ENCODE measurements at places on chromosomes 13 and 19.
A peak's percentile ranks its signal among the peaks of the same experiment; 100 is the strongest.

DNA sequence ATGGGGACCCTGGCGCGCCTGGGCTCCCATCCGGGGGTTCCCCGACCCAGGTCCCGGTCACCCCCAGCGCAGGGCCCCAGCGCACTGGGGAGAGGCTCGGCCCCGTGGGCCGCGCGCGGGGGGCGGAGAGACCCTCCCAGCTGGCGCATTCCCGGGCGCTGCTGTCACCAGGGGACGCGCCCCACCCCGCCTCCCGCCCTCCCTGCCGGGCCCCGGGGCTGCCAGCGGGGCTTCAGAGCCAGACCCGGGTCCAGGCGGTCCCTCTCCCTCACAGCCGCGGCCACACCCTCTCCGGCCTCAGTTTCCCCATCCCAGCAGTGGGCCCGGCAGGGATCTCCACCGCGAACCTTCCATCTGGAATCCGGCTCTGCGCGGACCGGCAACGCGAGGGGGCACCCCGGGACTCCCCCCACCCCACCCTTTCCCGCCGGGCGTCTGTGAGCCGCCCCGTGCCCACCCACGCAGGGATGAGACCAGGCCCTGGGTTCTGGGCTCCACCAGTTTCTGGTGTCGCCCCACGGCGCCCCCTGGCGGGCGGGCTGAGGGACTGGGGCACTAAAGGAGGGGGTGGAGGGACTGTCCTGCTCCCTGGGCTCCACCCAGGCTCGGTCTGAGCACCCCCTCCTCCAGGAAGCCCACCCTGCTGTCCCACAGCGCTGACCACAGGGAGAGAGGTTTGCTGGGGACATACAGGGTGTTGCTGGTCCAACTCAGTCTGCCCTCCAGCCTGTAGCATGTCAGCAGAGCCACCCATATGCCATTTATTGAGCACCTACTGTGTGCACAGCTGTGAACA lies 878 bp upstream of the ADAMTSL5 start:
- peak; percentile 58 for DNase-seq

GRCh38 chr19:47786566-47786965 lies 8.1 kb downstream of the SELENOW start:
- DNase-seq = no peak

GRCh38 chr19:17246681-17247425 lies 1.1 kb upstream of the NR2F6 start:
- DNase-seq = no peak

DNA sequence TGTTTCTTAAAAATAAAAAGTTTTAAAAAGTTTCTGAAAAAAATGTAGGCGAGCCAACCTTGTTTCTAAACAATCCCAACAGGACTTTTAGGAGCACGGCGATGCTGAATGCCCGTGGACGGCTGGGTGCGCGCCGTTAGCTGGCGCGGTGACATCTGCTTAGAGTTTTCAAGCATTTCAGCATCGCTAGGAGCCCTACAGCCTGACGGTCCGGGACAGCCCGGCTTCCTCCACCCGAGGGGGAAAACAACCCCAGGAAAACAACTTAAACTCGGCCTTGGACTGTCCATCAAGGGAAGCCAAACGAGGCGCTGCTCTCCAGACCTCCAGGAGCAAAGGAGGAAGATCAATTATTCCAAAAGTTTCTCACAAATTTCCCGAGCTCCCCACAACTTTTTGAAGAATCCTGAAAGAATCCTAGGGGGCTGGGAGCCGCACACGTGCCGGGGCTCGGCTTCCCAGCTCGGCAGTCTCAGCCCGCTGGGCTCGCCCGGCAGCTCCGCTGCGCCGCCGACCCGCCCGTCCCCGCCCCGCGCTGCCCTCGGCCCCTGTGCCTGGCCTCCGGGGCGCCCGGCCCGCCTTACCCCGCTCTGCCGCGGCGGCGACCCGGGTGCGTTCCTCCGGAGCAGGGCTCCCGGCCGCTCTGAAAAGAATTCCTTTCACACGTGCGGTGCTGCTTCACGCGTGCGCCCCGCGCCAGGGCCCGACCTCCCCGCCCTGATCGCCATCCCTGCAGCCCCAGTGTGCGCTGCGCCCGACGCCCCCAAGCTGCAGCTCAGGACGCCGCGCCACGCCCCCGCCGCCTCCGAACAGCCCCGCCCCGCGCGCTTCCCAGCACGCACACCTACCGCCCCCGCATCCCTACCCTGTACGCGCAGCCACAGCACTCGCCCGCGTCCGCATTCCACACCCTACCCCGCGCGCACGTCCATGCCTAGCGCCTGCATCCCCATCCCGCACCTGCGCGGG lies at the start of gene GJA3:
GJA3 (minus strand) TSS at position 747 of the 969 bp plus-strand sequence. CDS start 17,764 bp downstream, outside the sequence.
- peak; percentile 56 for DNase-seq

GRCh38 chr13:74597526-74597925 lies 463.3 kb upstream of the KLF12 start:
- no peak for DNase-seq

DNA sequence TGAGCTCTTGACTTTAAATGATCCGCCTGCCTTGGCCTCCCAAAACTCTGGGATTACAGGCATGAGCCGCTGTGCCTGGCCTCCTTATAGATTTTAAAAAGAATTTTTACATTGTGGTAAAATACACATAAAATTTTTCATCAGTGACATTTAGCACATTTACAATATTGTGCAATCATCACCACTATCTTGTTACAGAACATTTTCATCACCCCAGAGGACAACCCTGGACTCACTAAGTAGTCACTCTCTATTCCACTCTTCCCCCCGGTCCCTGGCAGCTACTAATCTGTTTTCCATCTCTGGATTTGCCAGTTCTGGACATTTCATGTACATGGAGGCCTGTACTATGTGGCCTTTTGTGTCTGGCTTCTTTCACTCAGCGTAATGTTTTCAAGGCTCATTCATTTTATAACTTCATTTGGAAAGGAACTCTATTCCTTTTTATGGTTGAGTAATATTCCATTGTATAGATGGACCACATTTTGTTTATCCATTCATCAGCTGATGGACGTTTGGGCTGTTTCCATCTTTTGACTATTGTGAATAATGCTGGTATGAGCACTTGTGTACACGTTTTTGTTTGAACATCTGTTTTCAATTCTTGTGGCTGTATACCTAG lies 19.9 kb downstream of the MEGF8 start:
- DNase-seq = no peak

DNA sequence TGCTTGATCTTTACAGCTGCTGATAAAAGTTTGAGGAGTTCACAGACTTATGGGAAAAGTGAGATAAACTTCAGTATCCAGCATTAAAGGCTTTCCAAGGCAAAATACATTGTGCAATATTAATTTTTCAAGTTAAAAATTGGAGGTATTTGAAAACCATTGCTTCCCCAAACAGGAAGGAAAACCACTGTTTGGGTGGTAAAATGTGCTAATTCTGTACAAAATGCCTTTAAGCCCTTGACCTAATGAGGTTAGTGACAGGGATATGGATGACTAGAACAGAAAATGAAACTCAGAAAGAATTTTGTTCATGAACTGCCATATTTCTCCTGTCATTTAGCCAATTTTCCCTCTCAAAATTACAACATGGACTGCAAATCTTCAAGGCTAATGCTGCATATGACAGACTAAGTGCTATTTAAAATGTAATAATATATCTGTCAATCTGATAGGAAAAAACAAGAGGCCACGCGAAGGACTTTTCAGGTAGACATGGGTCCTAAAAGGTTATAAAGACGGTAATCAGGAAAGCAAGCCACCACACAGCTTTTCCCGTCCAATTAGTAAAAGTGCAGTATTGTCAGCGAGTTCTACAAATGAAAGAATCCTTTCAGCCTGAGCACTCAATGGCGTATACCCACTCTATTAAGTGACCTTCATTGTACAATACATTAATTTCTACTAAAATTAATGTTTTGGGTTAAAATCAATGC lies 212.8 kb downstream of the ENOX1 start:
- DNase-seq = no peak

GRCh38 chr13:101417043-101417406 lies 717 bp upstream of the NALCN start:
- DNase-seq = no peak

- DNase-seq = peak; percentile 66
Measured at GRCh38 chr19:46713781-46714443, 3.0 kb downstream of the PRKD2 start.

- DNase-seq = no peak
Measured at GRCh38 chr13:102234618-102235017, 167.2 kb downstream of the FGF14 start.

GRCh38 chr13:49185264-49185663 lies 34.9 kb upstream of the MLNR start:
- DNase-seq = no peak

DNA sequence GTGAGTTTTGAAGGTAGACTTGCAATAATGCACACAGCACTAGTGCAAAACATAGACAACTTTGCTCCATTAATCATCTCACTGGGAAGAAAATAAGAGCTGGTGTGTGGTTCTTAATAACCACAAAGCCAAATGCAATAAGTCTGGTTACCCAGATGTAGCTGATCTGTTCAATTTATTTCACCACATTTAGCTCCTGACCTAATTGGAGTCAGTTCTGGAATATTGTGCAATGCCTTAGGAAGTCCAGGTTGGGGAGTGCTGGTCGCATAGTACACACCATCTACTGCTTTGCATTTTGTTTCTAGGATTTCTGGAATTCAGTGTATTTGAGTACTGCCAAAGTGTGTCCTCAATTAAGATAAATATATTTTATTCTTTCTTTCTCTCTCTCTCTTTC lies 483.3 kb upstream of the SPRY2 start:
- DNase-seq = no peak

DNA sequence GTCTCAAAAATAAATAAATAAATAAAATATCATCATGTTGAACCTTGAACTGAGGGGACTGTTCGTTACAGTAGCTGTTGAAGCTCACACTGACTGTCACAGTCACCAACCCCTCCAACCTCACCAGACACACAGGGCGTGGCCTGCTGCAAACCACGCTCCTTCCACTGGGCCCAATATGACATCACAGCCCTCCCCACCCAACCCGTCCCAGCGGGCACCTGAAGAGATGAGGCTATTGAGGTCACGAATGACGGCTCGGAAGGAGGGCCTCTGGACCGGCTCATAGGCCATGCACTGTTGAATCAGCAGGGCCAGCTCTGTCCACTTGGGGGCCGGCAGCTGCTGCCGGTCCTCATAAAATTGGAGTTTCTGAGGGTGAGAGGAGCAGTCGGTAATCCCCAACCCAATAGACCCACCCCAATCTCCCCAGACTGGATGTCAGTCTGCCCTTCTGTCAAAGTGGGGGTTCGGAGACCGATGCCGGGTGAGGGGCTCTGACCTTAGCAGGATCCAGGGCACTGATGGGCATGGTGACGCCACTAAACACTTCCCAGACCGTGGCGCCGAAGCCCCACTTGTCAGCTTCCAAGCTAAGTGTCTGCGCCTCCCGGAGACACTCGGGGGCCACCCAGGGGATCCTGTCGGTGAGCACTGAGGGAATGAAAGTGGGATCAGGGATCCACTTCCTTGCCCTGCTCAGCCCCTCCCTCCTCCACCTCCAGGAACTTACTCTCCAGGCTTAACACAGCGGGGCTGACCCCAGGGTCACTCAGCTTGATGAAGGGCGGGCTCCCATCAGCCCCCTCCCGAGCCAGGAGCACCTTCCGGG lies 13.2 kb downstream of the JAK3 start:
- DNase-seq = no peak

GRCh38 chr19:45351401-45351952 lies 10.9 kb downstream of the KLC3 start:
- DNase-seq = no peak

GRCh38 chr19:34298891-34299520 lies 44.7 kb downstream of the GARRE1 start:
- DNase-seq = no peak

DNA sequence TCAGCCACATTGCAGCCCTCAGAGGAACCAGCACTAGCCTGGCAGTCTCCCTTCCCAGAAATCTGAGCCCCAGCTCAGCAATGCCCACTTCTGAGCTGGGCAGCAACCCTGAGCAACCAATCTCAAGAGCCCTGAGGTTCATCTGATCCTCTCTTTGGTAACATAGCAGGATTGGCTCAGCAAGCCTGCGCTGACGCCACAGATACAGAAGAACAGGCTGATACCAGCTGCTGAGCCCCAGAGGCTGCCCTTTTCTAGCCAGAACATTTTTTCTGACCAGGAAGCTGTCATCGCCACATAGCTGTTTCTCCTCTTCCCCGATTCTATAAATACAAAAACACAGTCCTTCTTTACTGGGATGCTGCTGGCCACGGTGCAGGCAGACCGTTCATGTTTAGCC lies 59.8 kb downstream of the TRPM4 start:
- DNase-seq = no peak

DNA sequence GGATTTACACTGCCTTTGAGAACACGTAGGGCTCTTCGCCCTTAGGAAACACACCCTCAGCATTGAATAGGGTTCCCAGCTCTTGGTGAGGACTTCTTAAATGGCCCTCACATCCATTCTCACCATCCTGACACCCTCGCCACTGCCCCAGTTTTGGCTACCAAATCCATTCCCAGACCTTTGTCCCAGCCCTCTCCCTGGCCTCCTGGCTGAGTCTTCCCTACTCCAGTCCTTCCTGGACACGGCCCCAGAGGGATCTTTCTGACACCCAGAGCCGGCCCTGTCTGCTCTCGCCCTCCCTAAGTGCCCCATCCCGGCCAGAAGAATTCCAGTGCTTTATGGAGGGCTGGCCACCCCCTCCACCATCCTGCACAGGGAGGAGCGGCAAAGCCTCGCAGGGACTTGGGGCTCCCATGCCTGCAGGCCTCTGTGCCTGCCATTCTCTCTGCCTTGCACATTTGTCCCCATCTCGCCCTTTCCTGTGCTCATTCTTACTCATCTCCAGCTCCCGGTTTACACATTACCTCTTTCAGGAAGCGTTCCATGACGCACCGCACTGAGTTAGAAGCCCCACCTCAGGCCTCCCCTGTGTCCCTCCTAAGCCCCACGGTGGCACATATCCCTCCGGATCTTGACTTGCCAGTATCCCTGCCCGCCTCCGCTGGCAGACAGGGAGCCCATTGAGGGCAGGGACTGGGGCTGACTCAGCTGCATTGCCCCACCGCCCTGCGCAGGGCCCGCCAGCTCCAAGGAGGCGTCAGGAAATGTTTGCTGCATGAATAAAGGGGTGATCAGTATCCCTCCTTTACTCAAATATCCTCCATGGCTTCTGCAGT lies 11.0 kb upstream of the KLK14 start:
- no peak for DNase-seq

- DNase-seq = no peak
Measured at GRCh38 chr19:7932276-7932929, 6.5 kb upstream of the CTXN1 start.

- no peak for DNase-seq
Measured at GRCh38 chr19:18670312-18670711, 13.2 kb upstream of the CRTC1 start.

- DNase-seq = no peak
Measured at GRCh38 chr13:94921181-94921580, 208.8 kb upstream of the SOX21 start.

GRCh38 chr13:100115693-100116254 lies 26.9 kb downstream of the PCCA start:
- DNase-seq = no peak

GRCh38 chr13:91817250-91817649 lies 418.8 kb downstream of the GPC5 start:
- no peak for DNase-seq

GRCh38 chr13:33280279-33280905 lies 5.2 kb downstream of the STARD13 start:
- no peak for DNase-seq

GRCh38 chr13:51707461-51707860 lies 96.5 kb downstream of the DHRS12 start:
- no peak for DNase-seq

Data from activated T-cell treated with anti-CD3 and anti-CD28 coated beads for 4 hours (primary cell).